ENCODE measurements at places on chromosomes 6 and 20.
A peak's percentile ranks its signal among the peaks of the same experiment; 100 is the strongest.

- H3K4me1 ChIP-seq, result peaks cover 22% of the 10 kb centered on the region
- H3K27ac ChIP-seq, result no peak overlapping the region
- H3K27me3 ChIP-seq, result no peaks in the 10 kb centered on the region
- peak; percentile 69 for DNase-seq
- no peak overlapping the region for H3K4me3 ChIP-seq
Measured at GRCh38 chr20:62791301-62792181, 4.7 kb upstream of the MRGBP start.

- H3K27ac ChIP-seq, result no peak overlapping the region
- no peak overlapping the region for H3K4me3 ChIP-seq
- H3K4me1 ChIP-seq, result no peaks in the 10 kb centered on the region
- no peaks in the 10 kb centered on the region for H3K36me3 ChIP-seq
- no peaks in the 10 kb centered on the region for H3K27me3 ChIP-seq
- no peak for DNase-seq
Measured at GRCh38 chr6:79423216-79423615, 114.0 kb downstream of the LCA5 start.

GRCh38 chr20:3842348-3842930 lies 4.2 kb upstream of the MAVS start:
- no peaks in the 10 kb centered on the region for H3K36me3 ChIP-seq
- DNase-seq, result no peak
- peaks cover 11% of the 10 kb centered on the region for H3K4me1 ChIP-seq
- no peak overlapping the region for H3K27ac ChIP-seq
- H3K27me3 ChIP-seq, result no peaks in the 10 kb centered on the region

GRCh38 chr6:85172705-85173104 lies 277.2 kb upstream of the NT5E start:
- no peak overlapping the region for H3K27ac ChIP-seq
- no peaks in the 10 kb centered on the region for H3K4me1 ChIP-seq
- no peak overlapping the region for H3K4me3 ChIP-seq
- DNase-seq, result no peak
- H3K27me3 ChIP-seq, result no peaks in the 10 kb centered on the region
- no peaks in the 10 kb centered on the region for H3K36me3 ChIP-seq

DNA sequence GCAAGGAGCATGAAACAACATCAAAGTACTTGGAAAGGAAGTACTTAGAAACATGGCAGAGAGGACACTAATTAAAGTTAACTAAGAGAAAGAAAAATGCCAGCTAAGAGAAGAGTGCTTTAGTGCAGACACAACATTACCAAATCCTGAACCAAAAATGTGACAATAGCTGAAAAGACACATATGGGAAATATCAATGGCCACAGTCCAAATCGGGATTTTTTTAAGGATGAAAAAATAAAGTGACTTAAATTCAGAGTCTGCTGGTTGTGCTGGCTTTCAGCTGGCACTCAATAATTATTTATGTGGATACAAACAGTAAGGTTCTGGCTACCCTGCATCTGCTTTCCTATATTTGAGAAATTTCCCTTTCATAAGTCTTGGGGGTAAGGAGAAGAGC lies 12.6 kb upstream of the DST start:
- no peak overlapping the region for H3K27ac ChIP-seq
- H3K27me3 ChIP-seq, result no peaks in the 10 kb centered on the region
- H3K36me3 ChIP-seq, result no peaks in the 10 kb centered on the region
- H3K4me3 ChIP-seq, result no peak overlapping the region
- H3K4me1 ChIP-seq, result no peaks in the 10 kb centered on the region
- no peak for DNase-seq

DNA sequence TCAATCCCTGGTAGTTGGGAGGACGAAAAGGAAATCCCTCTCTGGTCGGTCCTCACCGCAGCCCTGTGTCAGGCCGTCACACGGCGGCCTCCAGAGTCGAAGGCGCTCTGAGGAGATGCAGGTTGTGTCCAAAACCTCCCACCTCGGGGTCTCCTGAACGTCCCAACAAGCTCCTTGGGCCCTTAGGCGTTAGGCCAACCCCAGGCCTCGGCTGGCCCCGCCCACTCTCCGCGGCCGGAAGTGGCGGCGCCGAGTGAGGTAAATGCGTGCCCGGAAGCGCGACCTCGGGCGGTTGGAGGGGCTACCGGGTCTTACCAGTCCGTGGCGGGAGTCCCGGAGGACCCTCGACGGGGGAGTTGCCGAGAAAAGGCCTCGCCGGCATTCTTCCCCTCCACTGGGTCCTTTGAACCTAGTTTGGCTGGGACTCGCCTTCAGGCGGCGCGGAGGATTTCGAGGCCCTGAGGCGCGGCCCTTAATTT lies at the start of gene TDRD6:
TSS of gene TDRD6 (plus strand) at position 267 of the 479 bp plus-strand sequence. CDS start 244 bp downstream, outside the sequence.
- no peaks in the 10 kb centered on the region for H3K27me3 ChIP-seq
- no peak within 1 kb of the TSS for H3K27ac ChIP-seq
- no peak for DNase-seq
- no peaks in the 10 kb centered on the region for H3K36me3 ChIP-seq
- no peaks in the 10 kb centered on the region for H3K4me1 ChIP-seq

- no peak for DNase-seq
- H3K27ac ChIP-seq, result no peak overlapping the region
- no peaks in the 10 kb centered on the region for H3K36me3 ChIP-seq
Measured at GRCh38 chr6:80435457-80435856, 329.0 kb downstream of the BCKDHB start.

DNA sequence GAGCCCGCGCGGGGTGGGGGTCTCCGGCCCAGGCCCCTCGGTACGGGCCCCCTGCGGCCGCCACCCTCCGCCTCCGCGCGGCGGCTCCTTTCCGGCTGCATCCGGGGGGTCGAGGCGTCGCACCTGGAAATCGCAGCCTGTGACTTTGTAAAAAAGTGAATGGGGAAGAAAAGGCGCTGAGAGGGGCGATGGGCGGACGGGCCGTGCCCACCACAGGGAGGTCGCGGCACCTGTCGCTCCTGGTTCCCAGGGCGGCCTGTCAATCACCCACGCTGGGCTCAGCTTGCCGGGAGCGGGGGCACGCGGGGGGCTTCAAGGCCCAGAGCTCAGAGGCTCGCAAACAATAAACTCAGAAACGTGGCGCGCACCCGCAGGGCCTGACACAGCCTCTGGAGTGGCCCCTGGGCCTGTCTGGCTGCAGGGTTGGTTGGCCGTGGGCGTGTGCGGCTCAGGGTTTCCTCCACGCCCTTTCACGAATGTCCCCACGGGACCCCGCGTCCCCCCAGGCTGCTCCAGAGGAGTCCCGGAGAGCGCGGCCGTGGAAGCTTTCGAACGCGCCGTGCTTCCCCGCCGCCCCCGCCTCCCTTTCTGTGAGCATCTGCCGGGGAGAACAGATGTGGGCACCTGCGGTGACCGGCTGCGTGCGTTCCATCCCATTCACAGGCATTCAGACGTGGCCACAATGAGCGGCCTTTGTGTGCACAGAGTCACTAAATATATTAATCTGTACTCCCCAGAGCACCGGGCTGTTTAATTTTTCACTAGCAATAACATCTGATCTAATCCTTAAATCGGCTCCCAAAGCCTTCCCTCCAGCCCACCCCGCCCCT lies 6.1 kb upstream of the DLL1 start:
- no peak overlapping the region for H3K27ac ChIP-seq
- no peaks in the 10 kb centered on the region for H3K36me3 ChIP-seq
- peaks cover 48% of the 10 kb centered on the region for H3K4me1 ChIP-seq

DNA sequence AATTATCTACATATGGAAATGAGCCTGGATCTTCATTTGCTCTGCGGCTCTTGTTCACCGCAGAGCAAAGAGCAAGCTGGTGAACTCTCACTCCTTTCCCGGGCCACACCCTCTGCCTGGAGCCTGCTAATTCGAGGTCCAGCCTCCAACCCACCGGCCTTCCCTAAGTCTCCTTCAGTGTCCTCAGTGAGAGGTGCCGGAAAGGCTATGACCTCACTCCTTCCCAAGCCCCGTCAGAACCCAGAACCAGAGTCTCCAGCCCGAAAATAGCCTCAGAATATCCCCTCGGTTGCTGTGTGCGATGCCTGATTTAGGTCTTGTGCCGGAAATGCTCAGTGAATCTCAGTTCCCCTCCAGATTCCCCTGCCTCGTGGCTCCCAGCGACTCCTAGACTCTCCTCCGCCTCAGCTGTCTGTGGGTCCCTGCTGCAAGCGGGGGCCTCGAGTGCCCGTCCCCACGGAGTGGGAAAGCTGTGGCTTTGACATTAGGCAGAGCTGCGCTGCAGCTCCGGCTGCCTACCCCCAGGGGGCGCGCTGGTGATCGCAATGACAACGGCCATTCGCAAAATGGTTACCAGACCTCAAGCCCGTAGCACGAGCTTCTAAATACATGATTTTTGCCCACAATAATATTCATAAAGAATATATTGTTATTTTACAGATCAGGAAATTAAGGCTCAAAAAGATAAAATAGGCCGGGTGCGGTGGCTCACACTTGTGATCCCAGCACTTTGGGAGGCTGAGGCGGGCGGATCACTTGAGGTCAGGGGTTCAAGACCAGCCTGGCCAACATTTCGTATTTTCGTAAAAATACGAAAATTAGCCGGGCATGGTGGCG lies 4.1 kb upstream of the BNIP5 start:
- peaks cover 20% of the 10 kb centered on the region for H3K4me1 ChIP-seq
- no peak overlapping the region for H3K27ac ChIP-seq
- no peak overlapping the region for H3K4me3 ChIP-seq
- peak; percentile 65 for DNase-seq
- no peaks in the 10 kb centered on the region for H3K36me3 ChIP-seq

DNA sequence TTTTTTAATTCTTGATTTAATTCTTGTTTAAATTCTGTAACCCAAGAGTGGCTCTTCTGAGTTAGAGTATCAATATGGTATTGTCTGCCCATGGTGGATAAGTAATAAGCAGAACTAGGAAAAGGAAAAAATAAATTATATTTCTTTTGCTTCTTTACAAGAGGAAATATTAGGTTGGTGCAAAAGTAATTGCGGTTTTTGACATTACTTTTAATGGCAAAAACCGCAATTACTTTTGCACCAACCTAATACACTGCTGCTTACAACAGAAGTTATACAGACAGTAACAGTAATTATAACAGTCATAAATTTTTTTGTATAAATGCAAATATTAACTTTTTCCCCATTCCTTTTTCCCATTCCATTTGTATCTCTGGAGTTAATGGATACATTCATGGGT lies 65.6 kb downstream of the HS3ST5 start:
- H3K4me3 ChIP-seq, result no peak overlapping the region
- H3K27ac ChIP-seq, result no peak overlapping the region
- DNase-seq, result no peak
- no peaks in the 10 kb centered on the region for H3K36me3 ChIP-seq

DNA sequence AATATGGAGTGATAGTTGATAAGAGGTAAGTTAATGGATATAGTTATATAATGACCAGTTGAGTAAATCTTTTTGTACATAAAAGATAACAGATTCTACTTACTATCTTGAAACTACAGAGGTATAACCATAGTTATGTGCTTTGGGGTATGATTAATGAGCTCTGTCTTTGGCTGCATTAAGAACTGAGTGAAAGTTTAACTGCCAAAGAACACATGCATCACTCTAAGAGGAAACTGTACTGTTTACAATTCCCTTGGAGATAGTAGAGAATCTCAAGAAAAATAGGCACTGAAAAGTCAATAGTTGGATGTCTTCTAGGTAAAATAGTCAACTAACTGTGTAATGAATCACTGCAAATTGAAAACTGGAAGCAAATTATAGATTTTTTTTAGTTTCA lies 1129.5 kb downstream of the EPHA7 start:
- DNase-seq, result no peak
- H3K36me3 ChIP-seq, result no peaks in the 10 kb centered on the region
- H3K4me1 ChIP-seq, result no peaks in the 10 kb centered on the region
- H3K4me3 ChIP-seq, result no peak overlapping the region
- no peak overlapping the region for H3K27ac ChIP-seq

- H3K27ac ChIP-seq, result peak overlapping the region; percentile 58
- peaks cover 37% of the 10 kb centered on the region for H3K4me1 ChIP-seq
- H3K27me3 ChIP-seq, result no peaks in the 10 kb centered on the region
- no peak overlapping the region for H3K4me3 ChIP-seq
- no peaks in the 10 kb centered on the region for H3K36me3 ChIP-seq
- no peak for DNase-seq
Measured at GRCh38 chr20:53621482-53622246, 28.0 kb upstream of the ZNF217 start.

DNA sequence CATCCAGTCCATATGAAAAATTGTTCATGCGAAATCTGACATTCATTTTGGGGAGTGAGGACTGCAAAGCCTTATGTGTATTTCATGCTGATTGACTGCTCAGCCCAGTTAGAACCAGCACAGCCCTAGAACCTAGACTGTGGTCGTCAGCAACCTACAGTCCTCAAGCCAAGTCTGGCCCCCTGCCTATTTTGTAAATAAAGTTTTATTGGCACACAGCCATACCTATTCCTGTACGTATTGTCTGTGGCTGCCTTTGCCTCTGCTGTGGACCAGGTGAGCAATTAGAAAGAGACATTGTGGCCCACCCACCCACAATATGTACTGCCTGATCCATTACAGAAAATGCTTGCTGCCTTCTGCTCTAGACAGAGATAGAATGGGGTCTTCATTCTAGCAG lies 391.0 kb downstream of the TAF4 start:
- no peaks in the 10 kb centered on the region for H3K4me1 ChIP-seq
- H3K36me3 ChIP-seq, result no peaks in the 10 kb centered on the region
- no peak overlapping the region for H3K4me3 ChIP-seq
- H3K27ac ChIP-seq, result no peak overlapping the region
- no peak for DNase-seq

DNA sequence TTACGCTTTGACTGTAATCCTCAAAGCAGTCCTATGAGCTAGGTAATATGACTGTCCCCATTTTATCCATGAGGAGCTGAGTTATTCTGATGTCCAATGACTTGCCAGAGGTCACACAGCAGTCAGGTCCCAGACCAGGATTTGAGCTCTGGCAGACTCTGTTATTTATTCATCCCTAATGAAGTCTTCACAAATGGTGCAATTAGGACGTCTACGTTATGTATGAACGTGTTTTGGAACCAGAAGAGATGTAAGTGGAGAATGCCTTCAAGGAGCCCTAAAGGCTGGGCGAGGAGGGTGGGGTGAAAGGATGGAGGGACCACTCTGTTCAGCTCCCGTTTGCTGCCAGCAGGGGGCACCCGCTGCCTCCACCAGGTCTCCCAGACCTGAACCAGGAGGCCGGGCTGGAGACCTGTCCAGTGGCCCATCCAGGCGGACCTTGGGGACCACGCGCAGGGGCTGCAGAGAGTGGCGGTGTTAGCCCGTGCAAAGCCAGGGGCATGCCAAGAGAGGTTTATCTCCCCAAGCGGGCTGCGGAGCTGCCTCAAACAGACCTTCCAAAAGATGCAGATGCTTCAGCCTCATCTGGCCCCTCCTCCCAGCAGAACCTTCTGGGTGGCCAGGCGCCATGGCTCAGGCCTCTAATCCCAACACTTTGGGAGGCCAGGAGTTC lies 15.2 kb upstream of the ZNF335 start:
- no peak overlapping the region for H3K4me3 ChIP-seq
- H3K27me3 ChIP-seq, result no peaks in the 10 kb centered on the region
- DNase-seq, result peak; percentile 71
- no peaks in the 10 kb centered on the region for H3K36me3 ChIP-seq
- no peak overlapping the region for H3K27ac ChIP-seq
- H3K4me1 ChIP-seq, result no peaks in the 10 kb centered on the region

DNA sequence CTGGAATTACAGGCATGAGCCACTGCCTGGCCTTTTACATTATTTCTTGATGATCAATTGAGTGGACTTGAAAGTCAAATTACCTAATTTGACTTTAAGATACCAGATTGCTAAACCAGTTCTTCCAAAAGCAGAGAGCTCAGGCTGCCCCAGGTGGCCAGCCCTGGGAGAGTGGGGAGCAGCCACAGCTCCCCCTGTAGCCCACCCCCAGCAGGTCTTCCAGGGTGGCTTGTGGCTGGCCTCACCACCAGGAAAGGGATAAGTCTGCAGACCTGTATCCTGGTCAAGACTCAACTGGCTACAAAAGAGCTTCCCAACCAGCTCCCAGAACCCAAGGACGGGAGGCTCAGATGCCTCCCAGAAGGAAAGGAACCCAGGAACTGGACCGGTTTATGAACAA lies 23.8 kb upstream of the AKAP12 start:
- H3K27ac ChIP-seq, result no peak overlapping the region
- H3K4me3 ChIP-seq, result no peak overlapping the region
- no peak for DNase-seq
- no peaks in the 10 kb centered on the region for H3K4me1 ChIP-seq
- no peaks in the 10 kb centered on the region for H3K36me3 ChIP-seq
